B cell (primary cell): ENCODE measurements at places on chromosomes 16 and 17.

DNA sequence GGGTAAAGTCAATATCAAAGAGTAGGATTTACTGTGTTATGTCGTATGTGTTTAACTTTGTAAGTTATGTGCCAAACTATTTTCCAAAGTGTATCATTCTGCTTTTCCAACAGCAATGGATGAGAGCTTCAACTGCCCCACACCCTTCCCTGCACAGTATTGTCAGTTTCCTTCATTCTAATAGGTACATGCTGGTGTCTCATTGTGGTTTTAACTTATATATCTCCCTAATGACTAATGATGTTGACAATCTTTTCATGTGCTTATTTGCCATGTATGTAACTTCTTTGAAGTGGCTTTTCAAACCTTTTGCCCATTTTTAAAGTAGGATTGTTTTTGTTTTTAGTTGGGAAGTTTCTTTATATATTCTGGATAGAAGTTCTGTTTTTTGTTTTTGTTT, 3.8 kb downstream of the DDX19B start:
- DNase-seq, result no peak

- DNase-seq, result no peak
Observed at GRCh38 chr16:58448890-58449289, 51.1 kb upstream of the NDRG4 start.

DNA sequence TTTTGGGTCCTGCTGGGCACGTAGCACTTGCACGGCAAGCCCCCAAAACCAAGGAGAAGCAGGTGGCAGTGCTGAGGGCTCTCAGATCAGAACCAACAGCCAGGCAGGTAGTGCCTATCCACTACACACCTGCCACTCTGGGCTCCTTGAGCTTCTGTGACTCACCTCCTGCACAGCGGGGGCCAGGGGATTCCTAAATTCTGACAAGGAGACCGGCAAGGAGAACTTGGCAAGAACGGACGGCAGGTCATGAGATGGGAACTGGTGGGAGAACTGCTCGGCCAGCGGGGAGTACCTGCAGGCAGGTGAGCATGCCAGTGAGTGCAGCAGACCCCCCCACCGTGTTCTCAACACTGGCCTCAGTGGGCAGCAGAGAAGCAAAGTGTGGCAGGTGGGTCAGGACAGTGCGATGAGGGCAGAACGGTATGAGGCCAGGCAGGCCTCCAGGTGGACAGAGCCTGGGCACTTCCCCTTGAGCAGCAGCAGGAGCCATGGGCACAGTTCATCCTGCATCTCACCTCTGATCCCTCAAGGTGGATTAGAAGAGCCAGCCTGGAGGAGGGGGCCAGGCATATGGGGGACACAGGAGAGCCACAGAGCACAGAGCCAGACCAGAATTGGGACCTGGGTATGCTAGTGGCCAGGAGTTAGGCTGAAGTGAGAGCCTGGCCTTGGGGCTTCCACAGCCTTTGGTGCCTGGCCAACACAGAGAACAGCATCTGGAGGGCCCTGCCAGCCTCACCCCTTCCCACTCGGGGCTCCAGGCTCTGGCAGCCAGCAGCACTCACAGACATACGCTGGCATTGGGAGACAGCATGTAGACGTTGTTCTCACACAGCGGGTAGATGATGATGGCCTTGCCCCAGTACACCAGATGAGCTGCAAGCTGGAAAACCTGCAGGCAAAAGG, 14.7 kb downstream of the MPG start:
- DNase-seq, result no peak

DNA sequence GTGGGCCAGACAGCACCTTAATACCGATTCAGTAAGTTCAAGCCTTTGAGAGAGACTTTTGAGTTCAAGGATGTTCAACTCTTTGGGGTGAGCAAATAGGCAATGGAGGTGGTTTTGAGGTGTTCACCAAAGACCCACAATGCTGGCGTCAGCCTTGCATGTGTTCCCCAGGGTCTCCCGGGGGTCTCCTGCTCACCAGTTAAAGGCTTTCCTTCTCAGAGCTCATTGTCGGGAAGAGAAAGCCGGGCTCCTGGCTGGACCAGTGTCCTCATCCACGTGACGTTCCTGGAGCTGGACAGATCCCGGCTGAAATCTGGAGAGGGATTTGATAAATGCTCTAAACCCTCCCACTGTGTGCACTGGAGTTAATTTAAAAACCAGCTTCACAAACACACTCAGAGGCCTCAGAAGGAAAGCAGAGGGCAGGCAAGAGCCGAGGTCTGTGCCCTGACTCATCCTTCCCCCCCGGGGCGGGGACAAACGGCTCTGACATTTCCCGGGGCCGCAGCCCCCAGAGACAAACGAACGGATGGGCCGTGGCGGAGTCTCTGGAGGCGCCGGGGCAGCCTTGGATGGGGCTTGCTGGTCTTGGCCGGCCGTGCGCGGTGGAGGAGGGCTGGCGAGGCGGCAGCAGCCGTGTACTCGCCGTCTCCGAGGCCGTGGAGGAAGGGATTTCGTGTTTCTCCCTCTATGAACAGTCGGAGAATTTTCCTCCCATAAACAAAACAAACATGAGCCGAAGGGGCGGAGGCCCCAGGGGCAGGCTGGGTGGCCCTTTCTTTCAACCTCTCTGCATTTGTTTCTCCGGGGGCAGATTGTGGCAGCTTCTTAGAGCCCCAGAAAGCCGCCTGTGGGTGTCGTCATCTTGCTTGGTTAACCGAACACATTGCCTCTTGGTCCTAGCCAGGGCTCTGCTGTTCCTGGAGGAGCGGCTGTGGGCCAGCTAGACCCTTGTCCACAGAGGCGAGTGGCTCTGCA, 94.2 kb downstream of the NTN1 start:
- no peak for DNase-seq

- DNase-seq, result peak; percentile 61
Observed at GRCh38 chr16:85491058-85491771, 121.9 kb upstream of the GSE1 start.

DNA sequence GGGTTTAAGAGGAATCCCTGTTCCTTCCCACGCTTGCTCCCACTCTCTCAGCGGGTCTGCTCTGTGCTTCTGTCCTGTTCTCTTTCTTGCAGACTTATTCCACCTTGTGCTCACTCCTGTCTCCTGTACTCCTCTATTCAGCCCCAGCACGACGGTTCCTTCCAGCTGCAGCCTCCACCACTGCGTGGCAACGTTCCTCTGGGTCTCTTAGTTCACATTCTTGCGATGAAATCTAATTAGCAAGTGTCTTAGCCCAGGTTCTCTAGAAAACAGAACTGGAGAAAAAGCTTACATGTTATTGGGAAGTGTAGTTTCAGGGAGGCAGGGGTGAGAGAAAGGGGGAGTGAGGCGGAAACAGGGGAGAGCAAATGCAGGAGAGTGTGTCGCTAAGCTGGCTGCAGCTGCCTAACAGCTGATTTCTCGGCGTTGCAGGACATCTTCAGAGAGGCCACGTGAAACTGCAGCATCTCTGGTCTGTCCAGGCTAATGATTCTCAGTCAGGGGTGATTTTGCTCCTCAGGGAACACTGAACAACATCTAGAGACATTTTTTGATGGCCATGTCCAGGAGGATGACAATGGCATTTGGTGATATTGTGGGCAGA, 213.2 kb upstream of the NLRP1 start:
- DNase-seq, result no peak

GRCh38 chr17:76415786-76416185, 31.4 kb downstream of the SPHK1 start:
- no peak for DNase-seq

DNA sequence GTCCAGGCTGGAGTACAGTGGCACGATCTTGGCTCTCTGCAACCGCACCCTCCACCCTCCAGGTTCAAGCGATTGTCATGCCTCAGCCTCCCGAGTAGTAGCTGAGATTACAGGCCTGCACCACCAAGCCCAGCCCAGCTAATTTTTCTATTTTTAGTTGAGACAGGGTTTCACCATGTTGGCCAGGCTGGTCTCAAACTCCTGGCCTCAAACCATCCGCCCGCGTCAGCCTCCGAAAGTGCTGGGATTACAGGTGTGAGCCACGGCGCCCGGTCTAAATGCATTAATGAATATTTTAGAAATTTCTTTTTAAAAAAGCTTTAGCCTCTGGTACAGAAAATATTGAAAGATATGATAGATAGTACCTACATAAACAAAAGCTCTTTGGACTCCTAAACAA, 95.0 kb downstream of the DNAH9 start:
- DNase-seq, result no peak

- no peak for DNase-seq
Observed at GRCh38 chr16:23694644-23695373, 16.1 kb downstream of the PLK1 start.

GRCh38 chr16:20678242-20678641, 19.2 kb downstream of the ACSM1 start:
- DNase-seq, result no peak

DNA sequence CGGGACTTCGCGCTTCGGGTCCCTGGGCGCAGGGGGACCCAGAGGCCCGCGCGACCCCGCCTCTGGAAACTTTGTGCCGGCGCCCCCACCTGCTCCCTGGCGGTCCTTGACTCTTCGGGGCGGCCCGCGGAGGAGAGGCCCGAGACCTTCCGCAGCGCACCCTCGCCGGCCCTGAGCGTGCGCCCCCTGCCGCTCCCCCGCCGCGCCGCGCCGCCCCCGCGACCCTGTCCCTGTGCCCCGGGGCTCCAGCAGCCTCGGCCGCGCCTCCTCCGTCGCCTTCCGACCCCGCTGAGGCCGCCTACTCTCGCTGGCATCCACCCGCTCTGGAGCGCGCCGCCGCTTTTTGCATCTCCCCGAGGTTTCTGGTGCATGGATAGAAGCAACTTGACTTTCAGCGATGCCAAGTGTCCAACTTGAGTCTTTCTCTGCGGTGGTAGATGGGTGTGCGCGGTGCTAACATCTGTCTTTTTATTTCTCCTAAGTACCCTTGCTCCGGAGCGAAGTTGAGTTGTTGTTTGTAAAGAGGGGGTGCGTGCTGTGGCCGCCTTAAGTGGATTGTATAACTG, 414 bp downstream of the DUSP14 start:
- peak; percentile 78 for DNase-seq

GRCh38 chr17:64024781-64025731, 4.6 kb upstream of the ICAM2 start:
- DNase-seq, result no peak

DNA sequence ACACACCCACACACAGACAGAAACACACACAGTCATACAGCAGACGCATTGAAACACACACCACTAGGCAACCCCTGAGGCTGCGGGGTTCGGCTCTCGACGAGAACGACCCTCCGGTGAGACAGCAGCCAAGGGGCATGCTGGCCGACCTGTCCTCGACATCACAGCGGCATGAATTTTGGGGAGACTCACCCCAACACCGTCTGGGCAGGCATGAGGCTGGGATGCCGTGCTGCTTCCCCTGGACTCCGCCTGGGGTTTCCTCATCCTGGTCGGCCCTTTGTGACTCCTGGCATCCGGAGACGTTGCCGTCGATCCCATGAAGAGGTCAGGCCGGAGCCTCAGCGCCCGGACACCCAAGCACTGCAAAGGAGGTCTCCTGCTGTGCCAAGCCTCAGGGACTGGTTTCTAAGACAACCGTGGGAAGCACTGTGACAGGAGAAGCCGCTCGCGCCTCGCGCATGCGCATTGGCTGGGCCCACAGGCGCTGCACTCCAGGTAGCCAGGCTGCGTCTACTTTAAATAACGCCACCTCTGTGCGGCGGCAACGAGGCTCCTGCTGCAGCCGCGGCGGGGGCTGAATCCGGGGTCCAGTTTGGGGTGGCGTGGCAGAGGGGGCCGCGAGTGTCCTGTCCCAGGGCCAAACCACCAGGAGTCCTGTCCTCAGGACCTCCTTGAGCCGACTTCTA, 13.8 kb upstream of the KCNJ18 start:
- DNase-seq, result no peak

DNA sequence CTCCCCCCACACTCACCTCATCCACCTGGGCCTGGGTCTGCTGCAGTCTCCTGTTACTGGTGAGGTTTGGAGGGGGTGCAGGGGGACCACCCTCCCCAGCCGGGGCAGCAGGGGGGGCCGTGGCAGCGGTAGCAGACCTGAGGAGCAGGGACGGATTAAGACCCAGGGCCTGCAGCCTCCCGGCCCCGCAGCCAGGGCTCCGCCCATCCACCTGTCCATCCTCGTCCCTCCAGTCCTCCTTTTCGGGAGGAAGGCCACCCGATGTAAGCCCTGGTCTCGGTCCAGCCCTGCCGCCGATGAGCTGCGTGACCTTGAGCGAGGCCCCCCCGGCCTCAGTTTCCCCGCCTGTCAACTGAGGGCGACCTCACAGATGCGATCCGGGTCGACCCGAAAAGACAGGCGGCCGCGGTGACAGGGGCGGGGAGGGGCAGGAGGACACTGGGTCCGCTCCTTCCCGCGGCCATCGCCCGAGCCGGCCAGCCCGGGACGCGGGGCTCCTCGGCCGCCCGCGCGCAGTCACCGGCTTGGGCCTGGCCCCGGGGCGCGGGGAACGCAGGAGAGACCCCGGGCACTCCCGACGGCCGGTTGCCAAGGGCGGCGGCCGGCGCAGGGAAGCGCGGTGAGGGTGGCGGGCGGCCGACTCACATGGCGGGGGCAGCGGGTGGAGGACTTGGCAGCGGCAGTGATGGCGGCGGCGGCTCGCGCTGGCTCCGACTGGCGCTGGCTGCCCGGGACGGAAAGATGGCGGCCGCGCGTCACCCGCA, at the start of gene VAMP2:
Gene VAMP2 (minus strand): TSS at position 716 of the 764 bp plus-strand sequence. CDS start 69 bp downstream, at position 647.
- DNase-seq, result peak; percentile 89

- no peak for DNase-seq
Observed at GRCh38 chr16:27679899-27680298, 130.0 kb downstream of the KATNIP start.

DNA sequence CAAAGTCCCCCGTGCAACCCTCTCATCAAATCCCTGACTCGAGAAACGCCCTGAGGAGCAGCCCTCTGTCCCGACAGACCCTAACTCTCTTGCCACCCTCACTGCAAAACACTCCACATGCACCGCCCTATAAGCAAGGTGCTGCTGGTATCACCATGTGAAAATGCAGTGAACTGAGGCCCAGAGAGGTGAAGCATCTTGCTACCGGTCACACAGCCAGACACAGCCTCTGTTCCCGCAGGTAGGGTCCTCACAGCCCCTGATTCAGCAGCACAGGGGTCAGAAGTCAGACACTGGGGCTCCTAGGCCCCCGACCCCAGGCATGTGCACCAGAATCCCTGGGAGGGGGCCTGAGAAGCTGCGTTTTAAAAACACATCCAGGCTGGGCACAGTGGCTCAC, 1.1 kb downstream of the CIBAR2 start:
- DNase-seq, result no peak

- DNase-seq, result no peak
Observed at GRCh38 chr16:87851601-87852000, 17.7 kb downstream of the SLC7A5 start.

DNA sequence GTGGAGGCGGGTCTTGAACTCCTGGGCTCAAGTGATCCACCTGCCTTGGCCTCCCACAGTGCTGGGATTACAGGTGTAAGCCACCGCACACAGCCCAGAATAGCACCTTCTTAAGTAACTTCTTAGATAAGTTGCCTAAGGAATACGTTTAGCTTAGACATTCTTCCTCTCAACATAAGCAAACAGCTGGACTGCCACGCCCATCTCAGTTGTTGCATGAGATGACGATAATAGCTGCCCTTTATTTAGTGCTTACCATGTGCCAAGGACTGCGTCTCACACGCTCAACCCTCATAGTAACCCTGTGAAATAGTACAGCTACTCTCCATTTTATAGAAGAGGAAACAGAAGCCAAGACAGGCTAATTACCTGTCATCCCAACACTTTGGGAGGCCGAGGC, 11.8 kb downstream of the HASPIN start:
- DNase-seq, result no peak
